Activated CD4-positive, alpha-beta memory T cell treated with anti-CD3 and anti-CD28 coated beads, Interleukin-2, amount 10 ng/mL, durations not matched to agents 7 days and 5 days (primary cell): ENCODE measurements at places on chromosomes 16 and 17.

- peak; percentile 96 for DNase-seq
Observed at GRCh38 chr17:51260237-51261023, at the start of gene UTP18. Gene UTP18, plus strand, starts transcription at chr17:51260546. Its CDS starts 39 bp downstream, at chr17:51260585.

GRCh38 chr16:67773569-67774456, 32.5 kb downstream of the RANBP10 start:
- no peak for DNase-seq

- DNase-seq = peak; percentile 16
Observed at GRCh38 chr17:7854078-7854777, 638 bp upstream of the TMEM88 start.

GRCh38 chr17:55318715-55319487, 54.1 kb downstream of the HLF start:
- DNase-seq = no peak

GRCh38 chr16:75572864-75573542, 6.8 kb downstream of the GABARAPL2 start:
- no peak for DNase-seq

DNA sequence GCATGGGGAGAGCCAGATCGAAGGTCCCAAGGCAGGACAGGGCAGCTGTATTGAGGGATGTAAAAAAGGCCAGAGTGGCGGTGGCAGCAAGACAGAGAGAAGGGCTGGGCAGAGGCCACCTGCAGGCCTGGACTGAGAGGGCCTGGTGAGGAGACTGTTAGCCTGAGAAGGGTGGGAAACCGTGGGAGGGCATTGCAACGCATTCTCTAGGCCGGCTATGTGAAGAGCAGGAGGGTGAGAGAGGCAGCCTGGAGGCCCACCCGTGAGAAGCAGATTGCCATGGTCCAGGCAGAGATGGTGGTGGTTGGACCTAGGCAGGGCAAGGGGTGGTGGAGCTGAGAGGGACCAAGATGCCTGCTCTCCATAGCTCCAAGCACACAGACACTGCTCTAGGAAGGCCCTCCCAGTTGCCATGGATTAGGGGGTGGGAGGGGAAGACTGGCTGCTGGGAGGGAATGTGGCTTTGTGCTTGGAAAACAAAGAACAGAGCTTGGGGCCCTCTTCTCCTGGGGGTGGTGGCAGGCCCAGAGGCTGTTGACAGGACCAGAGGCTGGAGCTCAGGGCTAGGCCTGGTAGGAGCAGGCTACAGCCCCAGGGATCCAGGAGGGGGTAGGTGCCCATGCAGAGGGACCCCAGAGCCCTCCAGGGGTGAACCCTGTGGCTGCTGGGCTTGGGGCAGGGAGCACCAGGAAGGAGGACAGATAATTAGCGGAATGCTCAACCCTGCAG, 12.4 kb upstream of the TCAP start:
- no peak for DNase-seq

DNA sequence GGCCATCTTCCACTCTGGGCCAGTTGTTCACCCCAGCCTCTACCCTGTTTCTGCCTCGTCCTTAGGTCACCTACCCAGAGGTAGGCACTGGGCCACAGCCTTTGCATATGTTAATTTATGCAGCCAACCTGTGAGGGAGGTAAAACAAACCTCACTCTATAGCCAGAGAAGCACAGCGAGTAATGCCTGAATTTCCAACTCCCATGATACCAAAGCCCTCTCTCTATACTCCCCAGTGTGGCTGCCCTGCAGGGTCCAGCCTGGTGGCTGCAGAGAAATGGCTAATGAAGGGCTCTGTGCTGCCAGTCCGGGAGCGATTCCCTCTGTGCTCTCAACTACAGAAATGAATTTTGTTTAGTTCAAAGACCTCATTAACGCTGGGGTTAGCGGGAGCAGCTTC, 397.0 kb upstream of the CCL2 start:
- DNase-seq = no peak
